ENCODE measurements at places on chromosomes 4 and X. TPM values are rescaled to one million over a fixed set of nuclear protein-coding genes. Genes with fewer than 3 reads are reported as not detected.

Gene FGA
- not detected for total RNA-seq

Gene ADAM29
- not detected for total RNA-seq

Gene FGF5
- total RNA-seq = 2.9 TPM

Gene LINC00632
- under 0.01 TPM for total RNA-seq

Gene TKTL2
- total RNA-seq = not detected

Gene PHEX
- total RNA-seq = 2.0 TPM

Gene NLRP2B
- not detected for total RNA-seq

Gene BRS3
- not detected for total RNA-seq

Gene PF4V1
- not detected for total RNA-seq

Gene SLC34A2
- total RNA-seq = not detected

Gene HTN1
- total RNA-seq = not detected

Gene ATP1B4
- total RNA-seq = not detected

Gene SLC25A31
- total RNA-seq = not detected

Gene DKC1
- total RNA-seq = 31.3 TPM

Gene GK
- 21.6 TPM for total RNA-seq

Gene OTUD6A
- not detected for total RNA-seq

Gene CT45A1
- total RNA-seq = not detected

Gene SFRP2
- total RNA-seq = not detected

Gene HEPH
- total RNA-seq = 113 TPM

Gene S100P
- 1.0 TPM for total RNA-seq

Gene NEXMIF
- total RNA-seq = not detected

Gene EVC2
- 11.0 TPM for total RNA-seq

Gene RHOXF2B
- not detected for total RNA-seq

Gene PRKG2
- total RNA-seq = 11.0 TPM

Gene GATA1
- not detected for total RNA-seq

Gene TEX13B
- not detected for total RNA-seq

Gene APLN
- not detected for total RNA-seq

Gene VEGFD
- total RNA-seq = under 0.01 TPM

Gene ATP6AP1
- 56.0 TPM for total RNA-seq

Gene GAGE13
- not detected for total RNA-seq

Gene SEC24D
- 41.8 TPM for total RNA-seq

Gene SRPX
- 66.3 TPM for total RNA-seq

Gene DRP2
- not detected for total RNA-seq

Gene MAGEA2
- not detected for total RNA-seq

Gene GAGE12J
- total RNA-seq = not detected

Gene KCNIP4
- total RNA-seq = not detected

Gene CXCL8
- 1.0 TPM for total RNA-seq

Gene NRK
- total RNA-seq = not detected

Measured in mammary epithelial cell (primary cell).